ENCODE measurements at places on chromosomes 4 and X. TPM values are rescaled to one million over a fixed set of nuclear protein-coding genes. Genes with fewer than 3 reads are reported as not detected.

The SORCS2 gene
- total RNA-seq, result 1.3 TPM

The CENPVL1 gene
- total RNA-seq, result not detected

The ARSJ gene
- total RNA-seq, result 11.2 TPM

The UGT2A1 gene
- total RNA-seq, result not detected

DNA sequence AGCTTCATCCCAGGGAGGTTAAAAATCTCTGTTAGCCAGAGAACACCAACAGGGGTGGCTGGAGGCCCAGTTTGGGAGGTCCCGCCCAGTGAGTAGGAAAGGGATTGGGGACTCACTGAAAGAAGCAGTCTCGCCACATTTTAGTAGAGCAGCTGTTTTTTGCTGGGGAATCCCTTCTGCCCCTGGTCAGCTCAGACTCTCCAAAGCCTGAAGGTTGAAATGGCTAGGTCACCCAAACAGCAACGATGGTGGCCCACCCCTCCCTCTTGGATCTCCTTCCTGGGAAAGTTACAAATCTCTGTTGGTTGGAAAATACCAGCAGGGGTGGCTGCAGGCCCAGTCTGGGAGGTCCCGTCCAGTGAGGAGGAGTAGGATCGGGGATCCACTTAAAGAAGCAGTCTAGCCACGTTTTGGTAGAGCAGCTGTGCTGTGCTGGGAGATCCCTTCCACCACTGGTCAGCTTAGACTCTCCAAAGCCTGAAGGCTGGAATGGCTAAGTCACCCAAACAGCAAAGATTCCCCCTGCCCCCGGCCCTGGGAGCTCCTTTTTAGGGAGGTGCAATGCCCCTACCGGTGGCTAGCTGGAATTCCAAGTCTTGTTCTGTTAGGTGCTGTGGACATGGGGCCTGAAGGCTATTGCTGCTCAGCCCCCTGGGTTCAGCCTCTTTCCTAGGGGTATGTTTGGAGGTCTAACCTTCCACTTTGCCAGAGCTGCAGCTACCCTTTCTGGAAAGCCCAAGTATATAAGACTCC lies 40.0 kb upstream of the TEX13A start:
- DNase-seq, result no peak

DNA sequence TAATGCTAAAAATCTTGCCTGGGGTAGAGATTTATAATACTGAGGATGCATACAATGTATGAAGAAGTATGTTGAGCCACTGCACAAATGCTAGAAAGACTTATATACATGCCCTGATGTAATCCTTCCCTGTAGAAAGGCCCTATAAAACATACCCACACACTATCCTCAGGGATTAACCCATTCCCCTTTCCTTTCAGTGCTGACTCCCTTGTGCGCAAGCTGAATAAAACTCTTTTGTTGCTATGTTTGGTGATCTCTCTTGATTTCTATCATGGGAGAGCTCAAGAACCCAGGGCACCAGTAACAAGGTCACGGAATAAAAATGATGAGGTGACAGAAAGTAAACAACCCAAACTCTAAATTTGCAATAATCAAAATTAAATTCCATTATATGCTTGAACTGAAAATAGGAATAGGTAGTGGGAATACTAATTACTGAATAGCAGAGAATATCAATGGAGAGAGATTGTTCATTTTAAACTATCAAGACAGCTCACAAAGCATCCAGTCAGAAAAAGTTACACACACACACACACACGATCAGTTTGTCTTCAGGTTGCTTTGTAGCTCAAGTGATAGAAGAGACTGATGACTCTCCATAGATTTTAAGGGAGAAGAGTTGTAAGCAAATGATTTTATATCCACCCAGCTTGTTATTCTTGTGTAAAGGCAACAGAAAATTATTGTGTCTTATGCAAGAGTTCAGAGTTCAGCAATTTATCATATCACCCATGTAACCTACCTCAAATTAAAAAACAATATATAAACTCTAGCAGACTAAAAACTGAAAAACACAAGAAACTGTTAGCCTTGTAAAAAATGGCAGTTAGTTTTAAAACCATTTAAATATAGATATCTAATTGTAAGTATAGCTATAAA lies 14.8 kb downstream of the TIGD2 start:
- no peak for DNase-seq

GRCh38 chr4:101294597-101294996 lies 52.7 kb downstream of the PPP3CA start:
- no peak for DNase-seq

DNA sequence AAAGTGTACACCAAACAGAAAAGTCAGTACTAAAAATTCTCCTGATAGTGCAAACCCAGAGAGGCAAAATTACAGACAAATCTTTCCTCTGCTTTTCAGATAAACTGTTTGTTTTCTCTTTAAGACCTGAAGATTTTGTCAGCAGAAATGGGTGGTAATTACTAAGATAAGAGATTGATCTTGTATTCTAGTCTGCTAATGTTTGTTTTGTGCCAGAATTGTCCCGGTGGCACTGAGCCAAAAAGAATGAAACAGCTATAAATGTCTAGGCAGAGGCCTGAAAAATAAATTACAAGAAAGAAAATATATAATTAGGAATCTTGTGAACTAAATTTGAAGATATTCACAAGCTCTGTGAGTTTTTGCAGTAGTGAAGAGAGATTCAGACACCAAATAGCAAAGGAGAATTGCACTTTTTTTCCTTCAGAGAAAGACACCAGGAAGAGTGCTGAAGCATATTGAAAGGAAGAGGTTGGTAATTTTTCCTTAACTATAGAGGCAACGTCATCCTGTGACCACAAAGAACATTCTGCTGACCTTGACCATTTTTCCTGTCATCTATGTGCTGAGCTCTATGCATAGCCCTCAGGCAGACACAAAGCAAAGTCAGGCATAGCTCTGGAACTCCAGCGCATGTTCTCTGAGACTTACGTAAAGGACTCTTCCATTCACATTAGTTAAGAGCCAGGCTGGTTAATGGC lies 314.5 kb upstream of the RASGEF1B start:
- DNase-seq, result no peak

- DNase-seq, result no peak
Measured at GRCh38 chr4:3673176-3673575, 93.0 kb upstream of the ADRA2C start.

- DNase-seq, result no peak
Measured at GRCh38 chr4:172104539-172104938, 291.3 kb downstream of the GALNTL6 start.

DNA sequence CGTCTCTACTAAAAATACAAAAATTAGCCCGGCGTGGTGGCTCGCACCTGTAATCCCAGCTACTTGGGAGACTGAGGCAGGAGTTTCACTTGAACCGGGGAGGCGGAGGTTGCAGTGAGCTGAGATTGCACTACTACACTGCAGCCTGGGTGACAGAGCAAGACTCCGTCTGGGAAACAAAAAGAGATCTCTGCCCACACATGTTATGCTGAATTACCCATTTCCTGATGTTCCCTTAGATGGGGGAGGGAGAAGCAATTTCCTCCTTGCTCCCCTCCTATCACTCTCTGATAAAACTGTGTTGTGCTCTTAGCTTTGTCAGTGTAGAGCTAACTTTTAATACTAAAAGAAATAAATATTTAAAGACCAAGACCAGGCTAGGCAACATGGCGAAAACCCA lies 102.5 kb downstream of the LARP7 start:
- no peak for DNase-seq

Data from endothelial cell (in vitro differentiated cells).